T-helper 9 cell (primary cell): ENCODE measurements at places on chromosomes 4 and X.

GRCh38 chrX:109464231-109464630, 17.7 kb downstream of the GUCY2F start:
- DNase-seq = no peak

DNA sequence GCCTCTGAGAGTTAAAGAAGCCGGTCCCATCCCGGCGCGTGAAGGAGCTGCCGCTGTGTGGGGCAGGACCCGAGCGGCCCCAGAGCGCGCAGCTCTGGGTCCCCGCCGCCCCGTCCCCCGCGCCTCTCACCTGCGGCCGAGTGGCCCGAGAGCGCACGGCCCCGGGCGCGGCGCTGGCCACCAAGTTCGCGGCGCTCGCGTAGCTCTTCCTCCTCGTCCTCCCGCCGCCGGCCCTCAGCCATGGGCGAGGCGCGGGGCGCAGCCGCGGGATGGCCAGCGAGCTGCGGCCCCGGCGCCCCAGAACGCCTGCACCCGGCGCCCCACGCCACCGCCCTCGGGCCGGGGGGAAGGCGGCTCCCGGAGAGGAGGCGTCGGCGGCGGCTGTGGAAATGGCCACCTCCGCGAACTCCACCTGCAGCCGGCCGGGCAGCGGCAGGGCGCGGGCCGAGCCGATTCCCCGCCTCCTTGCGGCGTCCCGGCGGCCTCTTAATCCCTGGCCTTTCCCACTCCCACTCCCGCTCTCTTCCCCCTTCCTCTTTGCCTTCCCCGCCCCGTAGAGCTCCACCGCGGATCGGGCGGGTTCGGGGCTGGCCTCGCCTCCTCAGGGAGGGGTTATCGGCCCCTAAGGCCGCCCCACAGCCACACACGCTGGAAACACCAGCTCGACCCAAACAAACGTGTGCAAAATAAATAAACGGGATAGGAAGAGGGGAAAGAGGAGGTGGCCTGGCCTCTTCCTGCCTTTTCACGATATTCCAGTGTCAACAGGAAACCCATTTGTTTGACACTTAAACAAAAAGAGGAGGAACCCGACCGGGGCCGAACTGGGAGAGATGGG, at the start of gene SH3D19:
SH3D19 (minus strand) TSS at position 495 of the 838 bp plus-strand sequence; CDS start at position 242, 253 bp downstream.
- no peak for DNase-seq

DNA sequence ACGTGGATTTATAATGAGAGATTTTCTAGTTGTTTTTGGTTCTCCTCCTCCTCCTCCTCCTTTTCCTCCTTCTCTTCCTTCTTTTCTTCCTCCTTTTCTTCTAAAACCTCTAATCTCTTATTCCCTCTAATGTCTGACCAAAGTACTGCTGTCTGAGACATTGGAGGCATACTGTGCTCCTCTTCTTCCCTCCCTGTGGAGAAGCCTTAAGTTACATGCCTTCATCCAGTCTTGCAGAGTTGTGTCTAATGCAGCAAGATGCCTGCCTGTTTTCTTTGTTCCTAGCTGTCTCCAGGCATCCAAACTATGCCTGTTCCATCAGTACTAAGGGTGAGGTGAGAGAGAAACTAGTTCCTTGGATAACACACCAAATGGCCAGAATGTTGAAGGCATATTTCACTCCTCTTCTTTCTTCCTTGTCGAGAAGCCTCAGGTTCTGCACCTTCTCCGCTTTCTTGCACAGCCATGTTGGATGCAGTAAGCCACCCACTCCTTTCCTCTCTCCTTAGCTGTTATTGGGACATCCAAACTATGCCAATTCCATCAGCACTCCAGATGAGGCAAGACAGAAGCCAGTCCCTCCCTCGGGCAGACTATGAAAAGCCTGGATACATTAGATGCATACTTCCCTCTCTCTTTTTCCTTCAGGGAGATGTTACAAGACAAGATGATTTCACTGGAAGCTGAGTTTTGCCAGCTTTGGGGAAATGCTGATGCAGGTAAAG, 285.7 kb upstream of the TRAM1L1 start:
- DNase-seq = no peak

GRCh38 chr4:38949411-38950051, 81.9 kb downstream of the FAM114A1 start:
- peak; percentile 17 for DNase-seq

DNA sequence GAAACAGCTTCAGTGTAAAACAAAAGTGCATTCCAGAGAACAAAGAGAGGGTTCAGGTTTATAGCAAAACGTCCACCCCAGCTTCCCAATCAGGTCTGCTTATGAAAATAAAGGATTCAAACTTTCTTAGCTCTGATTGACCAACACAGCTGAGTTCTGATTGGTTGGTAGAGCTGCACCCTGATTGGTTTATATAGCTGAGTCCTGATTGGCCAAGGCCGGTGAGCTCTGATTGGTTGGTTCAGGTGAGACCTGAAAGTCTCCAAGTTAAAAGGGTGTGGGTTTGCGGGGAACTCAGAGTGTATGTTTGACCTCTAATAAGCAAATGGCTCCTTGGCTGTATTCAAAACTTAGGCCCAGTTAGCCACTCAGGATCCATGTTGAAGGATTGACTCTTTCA, 20.9 kb downstream of the CLRN2 start:
- DNase-seq = no peak

- DNase-seq = no peak
These were observed 176.4 kb downstream of the IL1RAPL2 start for GRCh38 chrX:104742355-104742754.

GRCh38 chr4:40552536-40552935, 77.1 kb downstream of the RBM47 start:
- no peak for DNase-seq

DNA sequence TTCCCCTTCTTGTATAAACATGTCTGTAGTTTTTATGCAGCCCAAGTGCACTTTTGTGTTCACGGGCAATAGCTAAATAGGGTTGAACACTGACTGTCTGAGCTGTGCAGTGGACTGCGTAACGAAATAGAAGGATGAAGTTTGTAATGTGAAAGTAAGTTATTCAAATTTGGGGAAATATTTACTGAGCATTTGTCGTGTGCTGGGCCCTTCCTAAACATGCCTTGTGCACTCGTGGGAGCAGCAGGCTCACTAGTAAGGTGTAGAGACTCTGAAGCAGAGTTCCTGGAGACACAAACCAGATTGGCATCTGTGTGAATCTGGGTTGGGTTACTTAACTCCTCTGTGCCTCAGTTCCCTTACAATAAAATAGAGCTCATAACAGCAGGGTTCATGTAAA, 51.7 kb upstream of the C1QTNF7 start:
- no peak for DNase-seq

DNA sequence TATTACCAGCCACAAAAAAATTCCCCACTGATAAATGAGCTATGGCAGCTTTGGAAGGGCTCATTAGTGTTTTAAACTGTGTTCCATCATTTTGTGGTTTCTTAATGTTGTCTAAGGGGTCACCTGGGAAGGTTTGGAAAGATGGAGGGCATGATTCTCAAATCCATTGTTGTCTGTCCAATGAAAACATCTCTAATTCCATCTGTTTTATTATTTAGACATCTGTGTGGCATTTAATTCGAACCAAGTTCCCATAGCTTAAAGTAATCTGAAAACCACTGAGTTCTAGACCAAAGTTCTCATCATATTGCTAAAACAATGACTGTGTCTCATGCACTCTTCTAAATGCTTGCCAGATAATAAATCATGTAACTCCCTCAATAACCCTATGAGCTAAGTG, 103.8 kb upstream of the PPP3CA start:
- no peak for DNase-seq

DNA sequence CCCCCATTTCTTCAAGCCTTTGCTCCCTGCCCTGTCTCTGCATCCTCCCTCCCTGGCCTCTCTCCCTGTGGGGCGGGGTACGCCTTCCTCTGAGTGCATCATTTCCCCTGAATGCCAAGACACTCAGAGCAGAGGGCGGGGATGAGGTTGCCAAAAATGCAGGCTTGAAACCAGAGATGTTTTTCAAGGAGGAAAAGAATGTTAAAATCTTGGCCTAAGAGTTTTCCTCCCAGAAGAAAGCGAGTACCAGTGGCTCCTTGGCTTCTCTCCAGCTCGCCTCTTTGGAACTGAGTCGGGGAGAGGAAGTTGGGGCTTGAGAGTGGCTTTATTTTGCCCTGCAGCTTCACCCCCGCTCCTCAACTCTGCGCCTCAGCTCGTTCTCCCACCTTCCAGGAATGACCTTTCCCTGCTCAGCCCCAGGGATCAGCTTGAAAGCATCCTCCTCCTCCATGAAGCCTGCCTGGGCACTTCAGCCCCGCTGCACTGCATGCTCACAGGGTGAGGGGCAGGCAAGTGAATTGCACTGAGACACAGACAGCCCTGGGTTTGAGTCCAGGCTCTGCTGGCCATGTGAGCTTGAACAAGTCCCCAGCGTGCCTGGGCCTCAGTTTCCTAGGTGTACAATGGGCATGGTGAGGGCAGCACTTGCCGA, 57.5 kb upstream of the SORCS2 start:
- no peak for DNase-seq

DNA sequence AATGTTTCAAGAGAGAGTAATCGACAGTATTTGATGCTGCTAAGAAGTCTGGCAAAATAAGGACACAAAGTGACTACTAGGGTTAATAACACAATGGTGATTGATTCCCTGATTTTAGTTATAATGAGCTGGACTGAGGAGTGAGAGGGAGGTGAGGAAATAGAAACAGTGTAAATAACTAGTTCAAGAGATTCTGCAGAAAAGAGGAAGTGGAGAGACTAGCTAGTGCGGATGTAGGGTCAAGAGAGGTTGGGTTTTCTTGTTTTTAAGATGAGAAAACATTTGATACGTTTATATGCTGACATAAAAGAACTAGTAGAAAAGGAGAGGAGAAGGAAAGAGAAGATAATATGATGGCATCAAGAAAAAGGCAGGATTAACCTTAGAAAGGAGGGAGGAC, 12.2 kb upstream of the TRPC5 start:
- no peak for DNase-seq

- no peak for DNase-seq
These were observed 222 bp downstream of the SMAD1 start for GRCh38 chr4:145481942-145482208.

DNA sequence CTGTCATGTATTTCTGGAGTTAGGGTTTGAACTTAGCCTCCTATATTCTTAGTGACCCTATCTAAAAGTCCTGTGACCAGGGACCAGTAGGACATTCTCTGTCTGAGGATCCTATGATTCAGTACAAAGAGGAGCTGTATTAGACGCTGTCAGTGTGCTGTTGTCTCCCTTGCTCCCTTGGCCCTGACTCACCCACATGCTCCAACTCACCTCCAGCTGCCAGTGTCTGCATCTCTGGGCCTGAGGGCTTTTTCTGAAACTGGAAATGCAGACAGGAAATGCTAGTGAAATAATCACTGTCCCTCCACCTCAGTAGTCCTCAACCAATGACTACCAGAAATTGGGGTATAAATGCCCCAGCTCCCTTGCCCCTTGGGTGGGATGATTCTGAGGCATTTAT, 535.3 kb upstream of the RPS6KA3 start:
- DNase-seq = no peak

DNA sequence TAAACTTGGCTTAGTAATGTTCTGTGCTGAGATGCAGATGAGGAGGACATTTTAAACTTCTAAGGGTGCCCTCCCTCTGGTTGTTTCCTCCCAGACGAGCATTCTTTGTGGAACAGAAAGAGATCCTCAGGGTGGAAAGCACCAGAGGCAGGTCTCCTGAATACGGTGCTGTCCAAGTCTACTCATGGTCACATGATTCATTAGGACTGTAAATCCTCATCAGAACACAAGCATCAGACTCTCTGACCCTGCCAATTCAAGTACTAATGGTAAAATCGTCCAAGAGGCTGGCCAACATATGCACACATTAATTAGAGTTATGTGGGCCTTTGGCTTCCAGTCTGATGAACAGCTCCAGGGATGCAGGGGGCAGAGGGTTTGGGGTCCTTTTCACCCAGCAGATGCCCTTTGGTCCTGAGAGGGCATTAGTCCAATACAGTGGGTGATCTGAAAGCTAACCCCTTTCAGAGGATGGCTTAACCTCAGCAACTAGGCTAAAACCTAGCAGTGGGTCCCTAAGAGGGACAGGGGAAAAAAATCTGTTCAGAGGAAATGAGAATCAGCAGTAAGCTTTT, 18.2 kb downstream of the HAND2 start:
- DNase-seq = no peak

DNA sequence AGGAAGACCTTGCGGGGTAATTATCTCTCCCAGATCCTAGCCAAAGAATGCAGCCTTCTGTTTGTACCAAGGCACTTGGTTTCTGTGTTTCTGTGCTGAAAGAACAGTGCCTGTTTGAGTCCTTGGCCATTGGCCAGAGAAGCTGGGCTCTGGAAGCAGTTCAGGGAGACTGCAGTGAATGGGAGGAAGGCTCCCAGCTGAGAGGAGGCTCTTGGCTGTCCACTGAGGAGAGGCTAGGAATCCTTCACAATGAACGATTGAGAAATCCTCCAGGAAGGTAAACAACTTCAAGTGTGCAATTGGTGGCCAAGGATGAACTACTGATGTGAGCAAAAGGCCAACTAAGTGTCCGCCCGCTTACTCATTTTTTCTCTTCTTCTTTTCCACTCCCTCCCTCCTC, 61.3 kb downstream of the HS3ST1 start:
- DNase-seq = no peak

DNA sequence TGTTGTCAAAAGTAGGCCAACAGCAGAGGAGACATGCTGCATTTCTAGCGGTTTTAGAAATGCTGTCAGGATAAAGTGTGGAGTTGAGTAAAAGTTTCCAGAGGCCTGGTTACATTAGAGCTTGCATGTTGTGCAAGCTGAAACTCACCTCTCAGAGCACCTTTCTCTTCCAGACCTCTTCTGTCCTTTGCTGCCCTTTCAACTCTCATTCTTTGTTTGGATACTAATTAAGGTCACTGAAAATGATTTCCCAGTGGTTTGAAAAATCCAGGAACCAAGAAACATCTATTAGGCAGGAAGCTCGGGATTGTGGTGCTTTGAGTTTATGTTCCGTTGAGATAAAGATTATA, 426.6 kb downstream of the MAPK10 start:
- no peak for DNase-seq

- DNase-seq = no peak
These were observed 126.0 kb downstream of the F11 start for GRCh38 chr4:186392017-186392416.

GRCh38 chrX:71282514-71283402, 677 bp upstream of the NONO start:
- DNase-seq = peak; percentile 10

GRCh38 chr4:53908661-53909078, 155.7 kb downstream of the CHIC2 start:
- DNase-seq = no peak
